ENCODE measurements at places on chromosomes 1 and 21. TPM values are rescaled to one million over a fixed set of nuclear protein-coding genes. Genes with fewer than 3 reads are reported as not detected.

- DNase-seq, result no peak
These were observed at the start of gene PLA2G2A for GRCh38 chr1:19979494-19979977. PLA2G2A (minus strand) TSS chr1:19979618; CDS start chr1:19978773, 845 bp downstream.

DNA sequence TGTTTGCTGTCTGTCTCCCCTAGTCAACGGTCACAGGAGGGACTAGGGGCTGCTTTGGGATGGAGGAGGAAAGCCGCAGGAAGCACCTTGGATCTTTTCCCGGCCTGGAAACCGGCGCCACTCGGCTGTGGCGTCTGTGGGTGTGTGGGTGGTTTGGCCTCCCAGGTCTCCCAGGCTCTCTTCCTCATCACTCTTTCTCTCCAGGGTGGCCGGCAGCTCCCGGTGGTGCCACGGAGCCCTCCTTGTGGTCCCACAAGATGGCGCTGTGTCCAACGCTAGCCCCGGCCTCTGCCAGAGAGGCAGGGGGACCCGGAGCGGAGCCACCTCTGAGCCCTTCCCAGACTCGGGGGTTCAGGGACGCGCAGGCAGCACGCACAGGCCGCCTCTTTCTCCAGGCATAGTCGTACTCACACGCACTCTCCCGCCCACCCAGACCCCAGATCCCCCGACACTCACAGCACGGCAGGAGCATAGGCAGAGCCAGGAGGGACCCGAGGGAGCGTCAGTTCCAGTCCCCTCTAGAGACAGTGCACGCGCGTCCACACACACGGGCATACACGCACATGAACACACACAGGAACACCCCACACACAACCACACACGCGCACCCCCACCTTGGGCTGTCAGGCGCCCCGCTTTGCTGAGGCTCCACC is 31.2 kb downstream of the CDCP2 start:
- peak; percentile 51 for DNase-seq

- no peak for DNase-seq
These were observed 30.2 kb downstream of the DUSP10 start for GRCh38 chr1:221711656-221712055.

Gene TRNAU1AP
- 10.5 TPM for total RNA-seq

GRCh38 chr1:24123611-24124010 is 11.7 kb upstream of the MYOM3 start:
- DNase-seq, result no peak

Gene MOB3C
- total RNA-seq, result 20.3 TPM

- DNase-seq, result no peak
These were observed 526.9 kb downstream of the MATN1 start for GRCh38 chr1:30196457-30196856.

GRCh38 chr1:109760581-109761226 is 3.0 kb downstream of the EPS8L3 start:
- DNase-seq, result no peak

Gene CR1L
- total RNA-seq, result not detected

GRCh38 chr1:57124768-57125446 is 159.1 kb upstream of the C8B start:
- DNase-seq, result no peak

DNA sequence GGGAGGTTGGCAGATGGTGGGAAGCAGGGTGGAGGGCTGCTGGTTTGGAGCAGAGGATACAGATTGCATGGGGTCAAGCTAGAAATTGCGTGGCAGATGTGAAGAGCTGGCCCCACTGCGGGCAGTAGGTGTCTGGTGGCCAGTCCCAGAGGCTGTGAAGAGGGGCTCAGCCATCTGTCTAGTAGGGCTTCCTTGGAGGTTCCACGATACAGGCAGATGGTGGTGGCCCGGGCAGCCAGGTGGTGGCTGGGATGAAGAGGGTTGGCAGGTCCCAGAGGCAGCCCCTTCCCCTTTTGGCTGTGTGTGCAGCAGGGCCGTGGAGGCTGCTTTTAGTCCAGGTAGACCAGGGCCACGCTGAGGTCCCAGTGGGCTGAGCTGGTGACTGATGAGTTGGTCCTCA is 16.6 kb downstream of the PSEN2 start:
- no peak for DNase-seq

DNA sequence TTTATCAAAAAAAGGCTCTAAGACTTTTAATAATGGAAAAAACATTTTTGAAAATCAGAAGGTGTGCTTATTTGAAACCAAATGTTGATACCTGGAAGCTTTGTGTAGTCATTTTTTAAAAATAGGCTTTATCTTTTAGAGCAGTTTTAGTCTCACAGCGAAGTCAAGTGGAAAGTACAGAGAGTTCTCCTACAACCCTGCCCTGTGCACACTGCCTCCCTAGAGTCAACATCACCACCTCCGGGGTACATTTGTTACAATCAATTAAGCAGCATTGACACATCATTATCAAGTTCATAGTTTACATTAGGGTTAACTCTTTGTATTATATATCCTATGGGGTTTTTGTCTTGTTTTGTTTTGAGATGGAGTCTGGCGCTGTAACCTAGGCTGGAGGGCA is 10.7 kb upstream of the ERO1B start:
- DNase-seq, result no peak

GRCh38 chr1:162022626-162023025 is 1.0 kb downstream of the OLFML2B start:
- DNase-seq, result no peak

Gene ATP6V1G3
- not detected for total RNA-seq

DNA sequence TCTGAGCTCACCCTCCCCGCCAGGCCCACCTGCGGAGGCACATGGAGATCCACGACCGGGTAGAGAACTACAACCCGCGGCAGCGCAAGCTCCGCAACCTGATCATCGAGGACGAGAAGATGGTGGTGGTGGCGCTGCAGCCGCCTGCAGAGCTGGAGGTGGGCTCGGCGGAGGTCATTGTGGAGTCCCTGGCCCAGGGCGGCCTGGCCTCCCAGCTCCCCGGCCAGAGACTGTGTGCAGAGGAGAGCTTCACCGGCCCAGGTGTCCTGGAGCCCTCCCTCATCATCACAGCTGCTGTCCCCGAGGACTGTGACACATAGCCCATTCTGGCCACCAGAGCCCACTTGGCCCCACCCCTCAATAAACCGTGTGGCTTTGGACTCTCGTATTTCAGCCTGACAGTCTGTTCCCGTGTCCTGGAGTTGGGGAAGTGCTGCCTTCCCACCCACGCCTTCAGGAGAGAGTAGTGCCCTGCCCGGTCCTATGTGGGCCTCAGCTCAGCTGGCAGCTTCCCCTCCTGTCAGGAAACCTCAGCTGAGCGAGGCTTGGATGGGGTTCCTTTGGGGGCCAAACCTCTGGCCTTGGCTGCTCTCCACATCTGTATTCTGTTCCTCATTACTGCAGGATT is 9.2 kb downstream of the ZBTB48 start:
- DNase-seq, result peak; percentile 83

Gene HP1BP3
- total RNA-seq, result 73.9 TPM

Gene MEX3A
- total RNA-seq, result not detected

DNA sequence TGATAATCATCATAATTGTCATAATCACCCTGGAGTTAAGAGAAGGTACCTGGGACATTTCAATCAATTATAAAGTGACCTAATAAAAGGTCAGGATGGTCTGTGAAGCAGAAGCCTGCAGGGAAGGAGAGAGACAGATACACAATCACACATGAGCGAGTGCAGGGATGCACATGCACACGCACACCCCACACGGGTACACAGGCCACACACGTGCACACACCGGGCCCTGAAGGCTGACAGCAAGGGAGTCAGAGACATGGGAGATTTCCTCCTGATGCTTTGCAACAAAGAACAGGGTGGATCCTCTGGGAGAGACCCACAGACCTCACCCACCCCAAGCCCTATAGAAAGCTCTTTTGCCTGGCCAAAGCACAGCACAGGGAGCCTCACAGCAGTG is 82.3 kb upstream of the ZC3H12A start:
- no peak for DNase-seq

DNA sequence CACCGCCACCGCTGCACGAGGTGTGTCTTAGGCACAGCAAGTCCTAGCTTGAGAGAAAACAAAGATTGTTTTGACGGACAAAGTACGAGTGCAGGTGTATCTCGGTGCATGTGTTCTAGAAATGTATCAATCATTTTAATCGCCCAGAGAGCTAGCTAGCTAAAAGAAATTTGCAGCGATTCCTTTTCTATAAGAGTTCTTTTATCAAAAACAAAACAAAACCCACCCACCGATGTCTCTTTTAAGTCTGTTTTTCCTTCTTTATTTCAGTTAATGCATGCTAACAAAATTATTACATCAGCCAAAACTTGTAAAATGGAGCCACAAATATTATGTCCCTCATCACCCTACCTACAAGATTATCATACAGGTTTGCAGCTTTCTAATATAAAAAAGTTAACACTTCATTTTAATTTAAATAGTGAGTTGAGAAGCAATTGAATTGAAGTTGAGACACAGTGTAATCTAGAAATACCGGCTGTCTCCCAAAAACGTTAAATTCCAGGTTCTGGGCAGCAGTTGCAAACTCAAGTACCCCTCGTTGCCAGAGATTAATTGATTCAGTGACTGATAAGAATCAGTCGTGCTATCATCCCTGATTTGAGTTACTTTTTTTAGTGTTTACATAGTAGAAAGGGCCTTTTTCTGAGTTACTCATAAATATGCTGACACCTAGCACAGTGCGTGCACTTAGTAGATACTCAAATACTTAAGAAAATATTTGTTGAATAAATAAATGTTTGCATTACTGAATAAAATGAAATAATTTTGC is 1.5 kb upstream of the SYDE2 start:
- peak; percentile 42 for DNase-seq

Gene ST6GALNAC3
- 2.4 TPM for total RNA-seq

- DNase-seq, result no peak
These were observed 3.2 kb downstream of the TMEM269 start for GRCh38 chr1:42788021-42788420.

DNA sequence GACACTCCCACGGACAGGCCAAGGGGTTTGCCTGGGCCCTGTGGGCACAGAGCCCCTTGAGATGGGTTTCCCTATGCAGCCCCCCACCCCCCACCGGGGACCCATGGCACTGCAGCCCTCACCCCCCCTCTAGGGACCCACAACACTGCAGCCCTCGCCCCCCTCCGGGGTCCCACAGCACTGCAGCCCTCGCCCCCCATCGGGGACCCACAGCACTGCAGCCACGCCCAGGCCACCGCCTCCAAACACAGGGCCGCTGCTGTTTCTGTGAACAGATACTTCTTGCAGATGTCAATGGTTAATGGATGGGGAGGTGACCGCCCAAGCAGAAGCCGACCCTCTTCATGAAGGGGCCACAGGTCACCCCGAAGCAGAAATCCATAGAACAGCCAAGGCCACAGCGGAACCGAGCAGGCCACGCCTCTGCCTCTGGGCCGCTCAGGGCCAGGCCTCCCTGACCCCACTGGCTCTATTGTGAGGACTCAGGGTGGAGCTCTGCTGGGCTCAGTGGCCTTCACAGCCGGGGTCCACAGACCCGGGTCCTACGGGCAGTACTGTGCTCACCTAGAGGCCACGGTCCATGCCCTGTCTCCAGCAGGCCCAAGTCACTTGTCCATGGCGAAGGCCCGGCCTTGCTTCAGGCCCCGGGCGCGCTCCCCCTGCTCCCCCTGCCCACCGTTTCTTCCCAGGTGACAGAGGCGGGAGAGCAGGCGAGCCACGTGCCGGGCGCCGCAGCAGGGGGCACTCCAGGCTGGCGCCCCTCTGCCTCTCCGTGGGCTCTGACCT is 4.1 kb upstream of the POFUT2 start:
- DNase-seq, result no peak

DNA sequence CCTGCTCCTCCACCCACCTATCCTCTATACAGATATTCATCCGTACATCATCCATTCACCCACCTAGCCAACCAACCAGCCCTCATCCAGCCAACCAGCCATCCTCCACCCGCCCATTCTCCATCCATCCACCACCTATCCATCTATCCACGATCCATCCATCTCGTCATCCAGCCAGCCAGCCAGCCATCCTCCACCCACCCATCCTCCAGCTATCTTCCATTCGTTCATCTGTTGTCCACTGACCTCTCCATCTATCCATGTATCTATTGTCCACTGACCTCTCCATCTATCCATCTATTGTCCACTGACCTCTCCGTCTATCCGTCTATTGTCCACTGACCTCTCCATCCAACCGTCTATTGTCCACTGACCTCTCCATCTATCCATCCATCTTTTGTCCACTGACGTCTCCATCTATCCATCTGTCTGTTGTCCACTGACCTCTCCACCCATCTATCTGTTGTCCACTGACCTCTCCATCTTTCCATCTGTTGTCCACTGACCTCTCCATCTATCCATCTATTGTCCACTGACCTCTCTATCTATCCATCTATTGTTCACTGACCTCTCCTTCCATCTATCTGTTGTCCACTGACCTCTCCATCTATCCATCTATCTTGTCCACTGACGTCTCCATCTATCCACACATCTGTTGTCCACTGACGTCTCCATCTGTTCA is 47.6 kb downstream of the FAAP20 start:
- DNase-seq, result no peak

Gene OR2T2
- not detected for total RNA-seq

GRCh38 chr1:85806236-85806965 is 98.2 kb upstream of the ZNHIT6 start:
- no peak for DNase-seq

Gene C1QC
- total RNA-seq, result 35.9 TPM

- peak; percentile 39 for DNase-seq
These were observed 1561.5 kb downstream of the MRPL39 start for GRCh38 chr21:24045775-24046215.

Gene TCHHL1
- total RNA-seq, result not detected

Gene MAN1C1
- total RNA-seq, result 2.7 TPM

- DNase-seq, result no peak
These were observed 47.9 kb upstream of the PLXNA2 start for GRCh38 chr1:208291923-208292711.

Gene C1orf87
- total RNA-seq, result not detected

Gene NBPF9
- total RNA-seq, result 2.5 TPM

- no peak for DNase-seq
These were observed 83.9 kb downstream of the PCNX2 start for GRCh38 chr1:233211595-233211994.

DNA sequence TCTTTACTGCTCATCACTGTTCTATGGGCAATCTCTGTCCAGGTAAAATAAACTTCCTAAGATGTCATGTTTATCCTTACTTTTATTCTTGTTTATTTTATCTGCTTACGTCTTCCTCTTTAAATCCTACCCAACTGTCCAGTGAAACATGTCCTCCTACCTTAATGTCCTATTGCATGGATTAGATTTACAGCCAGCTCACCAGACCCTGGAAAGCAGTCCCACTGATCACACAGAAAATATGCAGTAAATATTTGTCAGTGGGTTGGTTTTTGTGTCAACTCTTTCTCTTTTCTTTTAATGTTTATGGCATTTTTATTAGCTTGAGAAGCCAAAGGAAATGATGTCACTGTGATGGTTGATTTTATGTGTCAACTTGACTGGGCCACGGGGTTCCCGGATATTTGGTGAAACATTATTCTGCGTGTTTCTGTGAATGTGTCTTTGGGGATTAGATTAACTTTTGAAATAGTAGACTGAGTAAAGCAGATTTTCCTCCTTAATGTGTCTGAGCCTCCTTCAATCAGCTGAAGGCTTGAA is 258.3 kb downstream of the SRGAP2C start:
- no peak for DNase-seq

DNA sequence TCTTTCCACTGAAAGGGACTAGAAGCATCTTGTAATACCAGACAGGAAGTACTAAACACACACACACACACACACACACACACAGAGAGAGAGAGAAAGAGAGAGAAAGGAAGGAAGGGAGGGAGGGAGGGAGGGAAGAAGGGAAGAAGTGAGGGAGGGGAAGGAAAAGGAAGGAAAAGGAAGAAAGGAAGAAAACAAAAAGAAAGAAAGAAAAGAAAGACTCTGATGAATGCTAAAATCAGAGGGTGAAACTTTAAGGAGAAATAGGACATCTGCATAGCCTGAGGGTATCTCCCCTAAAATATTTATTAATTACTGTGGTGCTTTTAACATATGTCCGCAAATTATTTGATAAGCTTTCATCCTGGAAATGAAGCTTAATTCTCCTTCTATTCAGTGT is 10.6 kb downstream of the TRIT1 start:
- no peak for DNase-seq

Measured in gastrocnemius medialis (tissue), 4 donors.